ENCODE measurements at places on chromosomes 5 and 9. TPM values are rescaled to one million over a fixed set of nuclear protein-coding genes. Genes with fewer than 3 reads are reported as not detected.

GPRIN1 gene
- 3.7 TPM for total RNA-seq

SPATA31C1 gene
- not detected for total RNA-seq

HEMGN gene
- 0.54 TPM for total RNA-seq

OR13C8 gene
- not detected for total RNA-seq

CYSRT1 gene
- total RNA-seq, result 0.68 TPM

FOXD4L5 gene
- not detected for total RNA-seq

KIF20A gene
- total RNA-seq, result 19.7 TPM

ACTL7A gene
- total RNA-seq, result not detected

GFPT2 gene
- total RNA-seq, result not detected

SNCAIP gene
- not detected for total RNA-seq

SLC6A19 gene
- not detected for total RNA-seq

TNFSF8 gene
- total RNA-seq, result 148 TPM

PTGDS gene
- total RNA-seq, result not detected

F2RL2 gene
- not detected for total RNA-seq

GOLPH3 gene
- total RNA-seq, result 92.7 TPM

ATP10B gene
- not detected for total RNA-seq

SLC34A1 gene
- not detected for total RNA-seq

IL9 gene
- total RNA-seq, result not detected

DOCK8 gene
- total RNA-seq, result 121 TPM

GABRB2 gene
- total RNA-seq, result not detected

CDH9 gene
- not detected for total RNA-seq

TJP2 gene
- 18.0 TPM for total RNA-seq

IQGAP2 gene
- 37.3 TPM for total RNA-seq

ENC1 gene
- 1.2 TPM for total RNA-seq

MARCOL gene
- not detected for total RNA-seq

FAM81B gene
- total RNA-seq, result not detected

MINAR2 gene
- total RNA-seq, result not detected

UAP1L1 gene
- total RNA-seq, result 19.1 TPM

ABO gene
- total RNA-seq, result 0.36 TPM

TMEFF1 gene
- not detected for total RNA-seq

OMD gene
- not detected for total RNA-seq

SLCO6A1 gene
- not detected for total RNA-seq

SPATA9 gene
- total RNA-seq, result not detected

CMYA5 gene
- total RNA-seq, result 0.14 TPM

IFNA5 gene
- not detected for total RNA-seq

TRIM36 gene
- total RNA-seq, result 0.12 TPM

CDC20B gene
- not detected for total RNA-seq

DRD1 gene
- not detected for total RNA-seq

RANBP17 gene
- total RNA-seq, result not detected

MLANA gene
- total RNA-seq, result not detected

TYRP1 gene
- not detected for total RNA-seq

MAP1B gene
- total RNA-seq, result 0.09 TPM

GDNF gene
- total RNA-seq, result 0.38 TPM

IFNB1 gene
- total RNA-seq, result not detected

ACTBL2 gene
- not detected for total RNA-seq

ATOX1 gene
- 75.6 TPM for total RNA-seq

THBS4 gene
- total RNA-seq, result 2.1 TPM

BTNL3 gene
- total RNA-seq, result not detected

ADAMTS12 gene
- not detected for total RNA-seq

ADGRD2 gene
- total RNA-seq, result not detected

CYSTM1 gene
- 17.3 TPM for total RNA-seq

LEAP2 gene
- total RNA-seq, result 6.0 TPM

HAVCR2 gene
- 70.0 TPM for total RNA-seq

PKD2L2 gene
- total RNA-seq, result not detected

PAIP1 gene
- total RNA-seq, result 64.1 TPM
